ENCODE measurements at places on chromosomes 3 and 15. TPM values are rescaled to one million over a fixed set of nuclear protein-coding genes. Genes with fewer than 3 reads are reported as not detected.

DNA sequence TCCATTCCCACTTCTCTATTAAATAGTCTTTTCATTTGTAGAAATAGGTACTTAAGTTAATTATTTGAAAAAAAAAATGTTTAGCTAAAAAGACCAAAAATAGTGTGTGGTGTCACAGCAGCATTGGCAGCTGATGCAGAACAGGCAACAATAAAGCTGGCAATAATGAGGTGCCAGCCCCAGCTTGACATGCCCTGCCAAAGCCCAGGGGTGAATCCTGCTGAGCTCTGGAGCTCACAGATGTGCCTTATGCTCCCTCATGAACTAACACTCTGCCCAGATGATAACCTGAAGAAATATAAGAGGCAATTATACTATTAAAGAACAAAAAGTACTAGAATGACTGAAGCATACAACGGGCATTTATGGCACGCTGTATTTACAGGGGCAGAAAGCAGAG lies 63.8 kb downstream of the IGSF11 start:
- DNase-seq, result no peak

- DNase-seq, result no peak
Measured at GRCh38 chr3:29164825-29165224, 116.0 kb upstream of the RBMS3 start.

GRCh38 chr3:152737021-152737908 lies 97.7 kb upstream of the P2RY1 start:
- DNase-seq, result peak; percentile 34

- DNase-seq, result no peak
Measured at GRCh38 chr15:48984811-48985352, 21.2 kb upstream of the SHC4 start.

- no peak for DNase-seq
Measured at GRCh38 chr3:32278714-32279113, 40.2 kb downstream of the CMTM8 start.

DNA sequence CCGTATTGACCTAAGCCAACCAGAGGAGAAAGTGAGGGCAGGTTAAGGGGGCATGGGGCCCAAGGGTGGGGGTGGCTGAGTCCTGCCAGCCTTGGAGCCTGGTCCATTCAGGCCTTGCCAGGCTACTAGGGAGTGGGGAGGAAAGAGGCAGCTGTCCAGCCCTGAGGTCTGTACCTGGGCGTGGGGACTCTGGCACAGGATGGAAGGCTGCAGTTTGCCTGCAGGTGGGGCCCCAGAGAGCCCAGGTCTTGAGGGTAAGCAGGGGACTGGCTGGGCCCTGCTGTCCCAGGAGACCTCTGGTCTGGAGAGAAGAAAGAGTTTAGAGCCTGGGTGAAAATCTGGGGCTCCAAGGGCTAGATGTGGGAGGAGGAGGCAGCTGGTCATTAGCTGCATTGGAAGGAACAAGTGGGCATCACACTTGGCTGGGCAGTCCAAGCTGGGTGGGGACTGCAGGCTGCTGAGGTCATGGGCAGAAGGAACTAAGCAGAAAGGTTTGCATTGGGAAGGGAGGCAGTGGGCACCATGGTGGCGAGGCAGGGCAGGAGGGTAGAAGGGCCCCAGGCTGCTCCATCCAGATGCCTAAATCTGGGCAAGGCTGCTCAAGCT lies 108.4 kb downstream of the OXNAD1 start:
- DNase-seq, result no peak

- no peak for DNase-seq
Measured at GRCh38 chr3:42489937-42490227, 12.6 kb upstream of the VIPR1 start.

DNA sequence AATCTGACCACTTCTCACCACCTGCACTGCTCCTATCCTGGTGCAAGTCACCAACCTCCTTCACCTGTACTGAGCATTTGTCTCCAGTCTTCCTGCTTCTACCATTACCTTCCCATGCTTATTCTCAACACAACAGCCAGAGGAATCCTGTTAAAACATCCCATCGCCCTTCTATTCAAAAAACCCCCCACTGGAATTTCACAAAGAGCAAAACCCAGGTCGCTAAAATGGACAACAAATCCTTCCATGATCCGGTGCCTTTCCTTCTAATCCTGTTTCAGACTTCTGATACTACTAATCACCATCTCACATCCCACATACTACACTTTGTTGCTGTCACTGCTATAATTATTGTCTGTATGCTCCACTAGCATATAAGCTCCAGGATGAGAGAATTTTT lies 85.2 kb downstream of the ERC2 start:
- no peak for DNase-seq

- peak; percentile 89 for DNase-seq
Measured at GRCh38 chr15:25739687-25740121, 123.4 kb downstream of the ATP10A start.

GRCh38 chr3:72382460-72382859 lies 465.8 kb downstream of the SHQ1 start:
- no peak for DNase-seq

DNA sequence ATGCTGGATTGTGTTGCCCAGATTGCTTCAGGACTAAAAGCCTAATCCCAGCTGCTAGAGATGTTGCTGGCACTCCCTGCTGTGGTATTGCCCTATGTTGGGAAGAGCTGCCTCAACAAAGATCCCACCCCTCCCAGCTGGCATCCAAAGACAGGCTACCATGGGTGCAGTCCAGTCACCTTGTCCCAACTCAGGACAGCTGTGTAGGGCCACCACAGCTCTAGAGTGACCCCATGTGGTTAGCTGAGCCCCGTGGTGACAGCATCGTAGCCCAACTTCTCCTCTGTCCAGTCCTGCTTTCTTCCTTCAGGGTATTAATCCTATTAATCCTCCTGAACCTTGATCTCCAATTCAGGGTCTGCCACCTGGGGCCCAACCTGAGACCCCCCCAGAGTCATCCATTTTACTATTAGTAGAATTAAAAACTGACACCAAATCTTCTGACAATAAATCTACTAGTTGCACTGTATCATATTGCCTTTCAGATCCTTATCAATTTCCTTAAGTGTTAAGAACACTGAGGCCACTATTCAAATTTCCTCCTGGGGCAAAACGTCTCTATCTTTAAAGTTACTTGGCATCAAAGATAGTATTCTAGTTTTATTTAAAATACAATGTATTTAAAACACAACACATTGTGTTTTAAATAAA lies 83.5 kb downstream of the AQP9 start:
- peak; percentile 57 for DNase-seq

GRCh38 chr15:31606194-31606669 lies 279.6 kb downstream of the KLF13 start:
- DNase-seq, result no peak

DNA sequence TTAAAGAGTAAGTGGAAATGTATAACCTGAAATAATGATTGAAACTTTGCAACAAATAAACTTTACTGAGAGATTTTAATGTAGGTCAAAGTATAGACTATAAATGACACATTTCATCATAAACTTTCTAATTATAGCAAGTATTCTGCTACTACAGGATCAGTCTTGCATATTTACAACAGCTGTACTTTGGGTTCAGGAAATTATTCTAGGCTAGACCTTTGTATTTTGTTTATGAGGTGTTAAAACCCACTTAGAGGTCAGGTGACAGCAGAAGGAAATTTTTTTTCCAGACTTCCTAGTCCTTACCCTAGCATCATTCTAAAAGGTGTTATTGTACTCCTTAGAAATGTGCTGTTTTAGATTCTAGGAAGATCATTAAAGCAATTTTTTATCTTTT lies 2.3 kb downstream of the RNF7 start:
- no peak for DNase-seq

- DNase-seq, result peak; percentile 63
Measured at GRCh38 chr3:111336511-111336910, 205.5 kb upstream of the CD96 start.

DNA sequence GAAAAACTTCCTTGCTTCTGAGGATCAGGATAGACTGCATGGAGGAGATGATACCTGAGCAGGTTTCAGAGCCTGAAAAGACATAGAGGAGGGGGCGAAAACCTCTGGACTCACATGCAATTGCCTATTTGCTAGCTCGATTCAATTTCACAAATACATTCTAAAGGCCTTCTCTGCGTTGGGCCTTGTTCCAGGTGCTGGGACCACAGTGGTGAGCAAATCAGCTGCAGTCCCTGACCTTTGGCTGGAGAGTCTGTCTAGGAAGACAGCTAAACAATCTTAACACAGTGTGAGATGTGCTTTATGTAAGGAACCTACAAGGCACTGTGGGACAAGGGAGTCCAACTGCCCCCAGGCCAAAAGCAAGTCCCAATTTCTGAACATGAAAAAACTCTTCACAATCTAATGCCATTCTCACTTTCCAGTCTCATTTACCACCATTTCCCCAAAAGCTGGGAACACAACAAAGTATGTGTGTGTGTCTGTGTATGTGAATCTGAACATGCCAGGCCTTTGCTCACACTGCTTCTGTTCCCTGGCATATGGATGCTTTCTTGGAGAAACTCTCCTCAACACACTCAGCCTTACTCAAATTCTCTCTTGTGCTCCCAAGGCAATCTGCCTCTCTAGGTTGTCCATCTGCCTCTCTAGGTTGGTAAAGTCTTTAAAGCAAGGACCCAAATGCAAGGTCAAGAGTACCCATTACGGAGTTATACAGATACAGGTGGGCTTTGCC lies 2.1 kb upstream of the PCCB start:
- DNase-seq, result no peak

DNA sequence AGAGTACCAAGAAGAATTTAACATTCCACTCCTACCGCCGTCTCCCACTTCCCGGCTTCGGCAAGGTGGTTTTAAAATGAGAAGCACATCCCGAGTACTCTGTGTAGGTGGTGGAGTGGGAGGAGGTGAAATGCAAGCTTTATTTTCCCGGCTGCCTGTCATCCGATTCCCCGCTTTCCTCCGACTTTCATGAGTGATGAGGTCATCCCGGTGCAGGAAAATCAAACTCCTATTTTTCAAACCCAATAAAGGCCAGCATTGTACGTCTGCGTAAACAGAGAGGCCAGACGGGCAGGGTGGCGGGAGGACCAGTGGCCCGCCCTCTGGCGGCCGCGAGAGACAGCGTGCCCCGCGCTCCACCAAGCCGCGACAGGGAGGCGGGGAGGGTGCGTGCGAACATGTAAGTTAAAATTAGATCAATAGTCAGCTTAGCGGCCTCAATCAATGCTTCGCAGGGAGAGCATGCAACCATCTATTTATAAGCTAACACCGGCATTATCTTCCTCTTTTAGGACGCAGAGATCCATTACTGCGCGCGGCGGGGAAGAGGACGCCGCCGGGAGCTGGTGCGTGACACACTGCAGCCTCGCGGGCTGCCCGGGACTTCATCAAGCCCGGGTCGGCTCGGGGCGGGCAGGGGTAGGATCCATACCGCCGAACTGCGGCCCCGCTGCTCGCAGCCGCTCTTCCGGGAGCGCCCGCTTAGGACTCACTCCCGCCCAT lies 163.3 kb downstream of the CD47 start:
- DNase-seq, result peak; percentile 59

- DNase-seq, result no peak
Measured at GRCh38 chr15:76160426-76161152, 100.8 kb downstream of the TMEM266 start.

DNA sequence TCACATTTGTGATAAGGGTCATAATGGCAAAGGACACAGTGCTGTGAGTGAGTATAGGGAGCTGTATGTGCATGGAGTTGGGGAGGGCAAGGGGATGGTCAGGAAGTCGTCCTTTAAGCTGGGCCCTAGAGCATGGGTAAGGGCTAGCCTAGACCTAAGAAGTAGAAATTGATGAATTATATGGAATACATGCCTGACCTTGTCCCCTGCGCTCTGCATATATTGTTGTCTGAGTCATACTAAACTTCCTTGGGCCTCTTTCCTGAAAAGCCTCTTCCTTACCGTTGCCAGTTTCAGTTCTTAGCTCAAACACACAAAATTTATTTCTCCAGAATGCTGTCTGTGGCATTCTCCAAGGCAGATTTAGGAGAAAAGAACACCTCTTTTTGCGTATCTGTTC lies 4.6 kb downstream of the SNRK start:
- no peak for DNase-seq

GRCh38 chr3:109336291-109336861 lies 970 bp downstream of the DPPA4 start:
- no peak for DNase-seq

DNA sequence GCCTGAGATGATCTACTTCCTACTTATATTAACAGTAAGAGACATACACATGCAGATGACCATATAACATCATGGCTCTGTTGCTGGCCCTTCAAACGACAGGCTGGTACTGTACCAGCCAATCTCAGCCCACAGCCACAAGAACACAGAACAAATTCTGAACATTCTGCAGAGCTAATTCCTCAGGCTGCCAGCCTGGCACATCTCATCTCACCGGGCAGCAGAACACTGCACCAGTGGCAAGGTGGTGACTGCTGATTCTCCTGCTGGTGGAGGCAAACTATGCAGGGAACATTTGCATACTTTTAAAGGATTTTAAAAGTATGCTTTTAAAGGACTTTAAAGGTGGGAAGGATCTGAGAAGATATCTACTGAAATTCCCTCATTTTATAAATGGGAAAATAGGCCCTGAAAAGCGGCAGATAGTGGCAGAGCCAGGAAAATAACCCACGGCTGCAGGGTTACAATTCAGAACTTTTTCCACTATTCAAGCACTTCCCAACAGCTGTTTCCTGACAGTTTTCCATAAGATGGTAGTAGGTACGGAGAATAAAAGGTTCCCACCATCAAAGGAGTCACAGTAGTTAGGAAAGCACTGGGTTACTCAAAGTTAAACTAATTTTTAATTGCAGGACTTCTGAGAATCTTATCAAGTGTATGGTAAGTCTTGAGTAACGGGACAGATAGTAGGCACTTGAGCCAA lies 37.3 kb downstream of the SUMF1 start:
- DNase-seq, result no peak

DNA sequence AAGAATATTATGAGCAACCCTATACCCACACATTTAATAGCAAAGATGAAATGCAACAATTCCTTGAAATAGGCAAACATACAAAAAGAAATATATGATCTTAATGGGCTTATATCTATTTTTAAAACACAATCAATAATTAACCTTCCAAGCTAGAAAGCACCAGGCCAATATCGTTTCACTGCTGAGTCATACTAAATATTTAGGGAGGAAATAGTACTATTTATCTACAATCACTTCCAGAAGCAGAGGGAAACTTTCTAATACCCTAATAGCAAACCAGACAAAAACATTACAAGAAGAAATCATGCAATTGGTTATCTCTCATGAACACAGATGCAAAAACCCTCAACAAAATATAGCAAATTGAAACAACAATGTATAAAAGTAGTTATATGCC lies 207.8 kb downstream of the MTHFS start:
- DNase-seq, result no peak

SCAMP5 gene
- total RNA-seq, result 14.4 TPM

HACL1 gene
- 25.0 TPM for total RNA-seq

NECTIN3 gene
- 70.8 TPM for total RNA-seq

MELTF gene
- 4.7 TPM for total RNA-seq

GOLGA8H gene
- 2.1 TPM for total RNA-seq

ZPLD1 gene
- total RNA-seq, result 0.15 TPM

ULK3 gene
- 28.3 TPM for total RNA-seq

Data from SJCRH30 (cell line).